Central memory CD4-positive, alpha-beta T cell (primary cell): ENCODE measurements at places on chromosomes 6 and 20.

- no peak for DNase-seq
Measured at GRCh38 chr6:40852779-40853373, 186.1 kb downstream of the UNC5CL start.

GRCh38 chr6:36662827-36663256 is 15.7 kb upstream of the CDKN1A start:
- DNase-seq = no peak

GRCh38 chr6:29678114-29678513 is 2.8 kb downstream of the ZFP57 start:
- no peak for DNase-seq

- no peak for DNase-seq
Measured at GRCh38 chr6:21263531-21264287, 329.8 kb upstream of the SOX4 start.

DNA sequence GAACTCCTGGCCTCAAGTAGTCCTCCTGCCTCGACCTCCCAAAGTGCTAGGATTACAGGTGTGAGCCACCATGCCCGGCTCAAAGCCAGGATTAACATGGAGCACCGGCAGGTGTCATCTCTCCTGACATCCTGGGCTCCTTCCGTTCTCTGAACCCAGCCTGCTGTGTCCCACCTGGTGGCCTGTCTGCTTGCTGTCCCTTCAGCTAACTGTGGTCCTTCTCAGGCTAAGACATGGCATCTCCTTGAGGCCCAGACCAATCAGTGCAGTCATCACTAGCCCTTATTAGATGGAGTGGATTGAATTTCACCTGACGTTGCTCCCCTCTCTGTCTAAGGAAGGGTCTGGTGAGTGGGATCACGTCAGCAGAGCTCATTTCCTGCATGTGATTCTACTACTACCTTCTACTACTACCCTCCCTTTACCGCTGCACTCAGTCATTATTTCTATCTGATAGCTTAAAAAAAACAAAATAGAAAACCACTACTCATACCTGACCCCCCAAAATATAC is 28.0 kb upstream of the SYNJ2 start:
- no peak for DNase-seq

DNA sequence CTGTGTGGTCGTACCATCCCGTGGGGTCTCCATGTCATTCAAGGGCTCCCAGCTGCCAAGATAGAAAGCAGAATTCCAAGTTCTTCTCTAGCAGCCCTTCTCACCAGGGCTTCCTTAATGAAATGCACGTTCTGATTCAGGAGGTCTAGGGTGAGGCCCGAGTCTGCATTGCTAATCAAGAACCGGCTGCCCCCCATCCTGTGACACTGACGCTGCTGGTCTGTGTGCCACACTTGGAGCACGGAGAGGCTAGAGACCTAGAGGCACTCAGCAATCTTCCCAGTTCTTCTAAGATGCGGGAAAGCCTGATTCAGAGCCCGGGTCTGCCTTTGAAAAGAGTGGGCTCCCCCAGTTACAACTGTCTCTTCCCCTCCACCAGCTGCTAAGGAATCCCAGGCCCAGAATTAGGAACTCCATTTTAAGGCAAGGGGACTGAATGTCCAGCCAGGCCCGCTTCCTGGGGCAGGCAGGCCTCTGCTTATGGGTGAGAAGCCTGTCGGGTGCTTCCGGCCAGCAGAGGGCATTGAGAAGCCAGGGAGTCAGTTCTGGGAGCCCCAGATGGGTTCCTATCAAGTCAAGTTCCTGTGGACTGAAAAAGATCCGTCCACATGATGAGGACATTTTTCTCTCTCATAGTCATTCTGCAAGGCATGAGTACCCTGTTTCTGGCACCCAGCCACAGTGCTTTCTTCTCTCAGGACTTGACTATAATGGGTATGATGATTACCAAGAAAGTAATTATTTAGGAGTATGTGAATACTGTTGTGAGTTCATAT is 69.8 kb upstream of the RIN2 start:
- DNase-seq = no peak

- no peak for DNase-seq
Measured at GRCh38 chr20:5402903-5403531, 86.3 kb upstream of the PROKR2 start.

DNA sequence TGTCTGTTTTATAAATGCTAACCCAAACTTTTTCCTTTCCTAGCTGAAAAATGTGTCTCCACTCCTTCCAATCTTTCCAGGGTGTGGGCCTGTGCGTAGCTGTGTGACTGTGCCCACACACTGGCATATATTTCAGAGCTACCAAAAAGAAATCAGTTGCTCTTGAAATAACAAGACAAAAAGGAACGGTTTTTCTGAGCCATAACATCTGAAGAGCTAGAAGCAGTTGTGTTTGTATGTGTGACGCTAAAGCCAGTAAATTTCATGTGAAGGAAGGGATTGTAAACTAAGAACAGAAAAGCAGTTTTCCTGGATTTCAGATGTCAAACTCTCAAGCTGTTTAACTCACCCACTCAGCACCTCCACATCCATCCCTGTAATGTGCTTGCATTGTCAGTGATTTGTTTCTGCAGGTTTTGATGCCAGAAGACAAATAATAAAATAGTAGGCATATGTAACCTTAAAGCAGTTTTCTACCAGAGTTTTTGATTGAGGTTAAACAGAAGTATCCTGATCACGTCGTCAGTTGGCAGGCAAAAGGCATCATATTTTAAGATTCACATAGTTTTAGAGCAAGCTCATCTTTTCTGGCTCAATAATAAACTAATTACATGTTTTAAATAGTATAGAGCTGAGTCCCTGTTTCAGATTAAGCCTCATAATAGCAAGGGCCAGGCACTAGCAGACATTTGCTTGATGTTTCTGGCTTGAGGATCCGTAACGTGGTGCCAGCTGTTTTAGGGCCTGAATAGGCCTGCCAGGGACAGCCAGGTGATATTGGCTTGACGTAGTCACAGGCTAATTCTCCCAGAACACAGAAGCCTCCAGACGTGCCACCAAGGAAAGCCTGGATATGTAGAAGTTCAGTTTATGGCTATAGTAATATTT is 90.9 kb downstream of the FOXO3 start:
- no peak for DNase-seq

DNA sequence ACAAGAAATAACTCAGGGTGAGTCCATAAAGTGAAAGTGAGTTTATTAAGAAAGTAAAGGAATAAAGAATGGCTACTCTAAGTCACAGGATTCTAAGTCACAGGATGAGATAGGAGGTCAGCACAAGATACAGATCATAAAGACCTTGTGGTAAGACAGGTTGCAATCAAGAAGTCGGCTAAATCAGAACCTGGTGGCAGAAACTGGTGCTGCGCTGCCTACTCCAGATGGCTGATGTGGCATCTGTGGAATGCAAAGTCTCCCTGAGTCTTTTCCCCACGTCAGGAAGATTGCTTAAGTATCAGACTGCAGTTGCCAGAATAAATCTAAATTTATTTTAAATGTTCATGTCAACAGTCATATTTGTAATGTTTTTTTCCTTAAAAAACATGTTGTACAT is 10.7 kb upstream of the KCNK15 start:
- DNase-seq = no peak

DNA sequence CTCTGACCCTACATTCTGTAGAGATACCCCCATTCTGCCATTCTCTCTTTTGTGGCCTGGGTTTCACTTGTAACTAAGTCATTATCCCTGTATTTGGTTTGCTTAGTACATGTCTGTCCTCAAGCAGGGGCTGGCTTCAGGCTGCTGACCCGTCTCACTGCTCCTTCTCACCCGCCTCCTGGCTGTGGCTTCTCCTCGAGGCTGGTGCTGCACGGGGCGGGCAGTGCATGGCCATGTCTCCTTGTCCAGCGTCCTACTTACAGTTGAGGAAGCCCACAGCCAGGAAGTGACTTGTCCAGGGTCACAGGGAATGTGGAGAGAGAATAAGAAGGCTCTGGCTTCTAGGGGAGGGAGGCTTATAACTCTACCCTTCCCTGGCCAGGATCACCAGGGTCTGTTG is 11.3 kb downstream of the GTSF1L start:
- no peak for DNase-seq

DNA sequence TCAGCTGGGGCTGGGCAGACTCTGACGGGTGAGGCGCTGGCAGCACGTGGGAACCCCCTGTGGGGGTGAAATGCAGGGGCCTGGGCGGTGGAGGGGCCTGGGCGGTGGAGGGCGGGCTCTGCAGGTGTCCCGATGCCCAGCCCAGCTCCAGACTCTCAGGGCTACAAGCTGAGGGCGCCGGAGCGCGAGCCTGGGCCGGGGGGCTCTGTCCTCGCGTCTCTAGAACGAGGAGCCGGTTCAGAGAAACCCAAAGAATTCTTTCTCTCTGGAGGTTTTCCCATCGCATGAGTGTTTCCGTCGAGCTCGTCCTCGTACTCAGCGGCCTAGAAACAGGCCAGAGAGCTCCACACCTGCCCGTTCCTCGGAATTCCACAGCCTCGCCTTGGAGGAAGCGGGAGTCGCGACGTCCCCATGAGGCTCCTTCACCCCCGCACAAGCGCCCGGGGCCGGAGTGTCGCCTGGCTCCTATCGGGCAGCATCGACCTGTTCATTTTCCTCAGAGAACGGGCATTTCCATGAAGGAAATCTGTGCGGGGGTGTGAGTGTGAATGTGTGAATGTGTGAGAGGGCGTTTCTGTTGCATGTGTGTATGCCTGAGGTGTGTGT is 76.9 kb downstream of the SMOC2 start:
- no peak for DNase-seq

GRCh38 chr6:31272836-31273626 is 1.1 kb upstream of the HLA-C start:
- no peak for DNase-seq

DNA sequence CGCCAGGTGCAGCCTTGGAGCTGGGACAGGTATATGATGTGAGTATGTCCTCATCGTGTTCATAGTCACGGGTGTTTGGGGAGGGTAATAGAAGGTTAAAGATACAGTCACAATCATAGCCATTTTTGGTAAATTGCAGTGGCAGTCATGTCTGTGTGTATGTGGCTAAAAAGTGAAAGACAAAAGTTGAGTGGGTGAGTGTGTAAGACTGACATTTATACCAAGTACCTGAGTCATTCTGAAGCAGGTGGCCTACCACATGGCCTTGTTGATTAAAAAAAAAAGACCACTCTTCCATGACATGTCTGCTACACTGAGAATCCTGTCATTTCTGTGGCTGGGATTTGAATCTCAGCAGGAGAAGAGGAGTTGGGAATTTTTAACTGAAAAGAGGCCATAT is 181.9 kb downstream of the SCP2D1 start:
- DNase-seq = no peak

DNA sequence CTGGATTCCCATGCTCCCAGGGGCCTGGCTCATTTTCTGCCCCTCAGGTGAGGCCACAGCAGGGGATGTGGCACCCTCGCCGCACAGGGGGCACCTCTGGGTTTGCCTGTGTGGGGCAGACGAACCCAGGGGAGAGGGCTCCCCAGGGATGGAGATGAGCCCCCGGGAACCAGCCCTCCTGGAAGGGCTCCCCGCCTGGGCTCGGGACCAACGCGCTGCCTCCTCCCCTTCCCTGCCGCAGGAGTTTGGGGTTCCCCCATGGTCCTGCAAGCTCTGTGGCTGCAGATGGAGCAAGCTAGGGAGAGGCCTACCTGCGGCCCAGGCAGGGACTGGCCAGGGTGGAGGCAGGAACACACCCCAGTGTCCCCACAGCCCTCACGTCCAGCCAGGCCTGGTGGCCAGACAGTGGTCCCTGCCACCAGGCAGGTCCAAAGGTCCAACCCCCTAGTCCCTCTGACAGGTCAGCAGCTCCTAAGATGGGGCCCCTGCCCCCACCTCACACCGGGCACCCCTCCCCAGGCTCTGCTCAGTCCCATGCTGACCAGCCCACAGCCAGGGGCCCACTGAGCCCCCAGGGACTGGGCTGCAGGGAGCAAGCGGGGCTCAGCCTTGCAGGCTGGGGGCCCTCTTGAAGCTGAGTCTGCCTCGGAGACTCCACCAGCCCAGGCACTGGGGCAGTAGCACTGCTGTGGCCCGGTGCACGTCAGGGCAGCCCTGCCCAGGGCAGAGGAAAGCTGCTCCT is 13.7 kb downstream of the LAMA5 start:
- no peak for DNase-seq

GRCh38 chr6:85436411-85436810 is 13.5 kb upstream of the NT5E start:
- DNase-seq = no peak

- no peak for DNase-seq
Measured at GRCh38 chr20:12061466-12061865, 143.8 kb downstream of the BTBD3 start.

- no peak for DNase-seq
Measured at GRCh38 chr6:142763205-142763604, 181.8 kb downstream of the HIVEP2 start.

- no peak for DNase-seq
Measured at GRCh38 chr6:31187780-31188194, 17.3 kb upstream of the POU5F1 start.

DNA sequence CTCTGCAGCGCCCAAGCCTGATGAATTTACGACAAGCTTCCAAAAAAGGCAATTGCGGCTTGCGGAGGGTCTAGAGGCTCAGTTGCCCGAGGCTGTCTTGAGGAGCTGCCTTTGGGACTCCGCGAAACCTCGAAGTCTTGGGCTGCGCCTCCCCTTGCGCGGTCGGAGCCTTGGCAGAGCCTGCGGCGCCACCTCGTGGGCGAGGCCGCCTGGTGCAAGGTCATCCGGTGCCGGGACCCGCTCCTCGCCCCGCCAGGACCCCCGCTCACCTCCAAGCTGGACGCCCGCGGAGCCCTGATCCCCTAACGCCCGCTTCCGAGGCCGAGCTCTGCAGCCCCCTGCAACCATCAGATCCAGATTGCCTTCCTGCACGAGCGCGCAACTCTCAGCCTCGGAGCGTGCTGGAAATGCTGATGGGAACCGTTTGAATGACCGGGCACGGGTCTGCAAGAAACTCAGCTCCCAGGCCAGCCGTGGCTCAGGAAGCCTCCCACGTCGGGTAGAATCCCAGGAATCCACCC is 14.9 kb upstream of the FAM210B start:
- no peak for DNase-seq

DNA sequence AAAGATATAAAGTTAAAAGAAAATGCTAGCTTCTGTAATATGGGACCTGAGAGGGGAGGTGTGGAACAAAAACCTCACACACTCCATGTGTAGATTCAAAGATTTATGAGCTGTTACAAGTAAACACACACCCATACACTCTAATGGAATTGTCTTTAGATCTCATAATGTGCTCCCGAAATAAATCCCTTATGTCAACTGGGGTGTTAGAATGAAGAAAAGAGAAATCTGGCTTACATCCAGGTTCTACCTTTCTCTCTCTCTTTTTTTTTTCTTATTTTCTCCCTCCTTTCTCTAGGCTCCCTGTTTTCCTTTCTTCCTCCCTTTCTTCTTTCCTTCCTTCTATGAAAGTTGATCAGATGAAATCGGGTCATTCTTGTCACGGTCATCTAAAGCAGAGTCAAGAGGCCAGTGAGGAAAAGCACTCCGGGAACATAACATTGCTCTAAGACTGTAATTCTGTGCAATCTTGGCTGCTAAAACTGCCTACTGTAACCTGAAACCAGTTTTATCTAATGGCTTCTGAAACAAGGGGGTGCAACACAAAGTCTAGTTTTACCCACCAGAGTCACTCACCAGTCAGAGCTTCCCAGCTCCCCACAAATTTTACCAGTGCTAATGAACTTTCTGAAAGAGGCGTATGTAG is 68.3 kb upstream of the BTBD3 start:
- no peak for DNase-seq

- no peak for DNase-seq
Measured at GRCh38 chr20:64025826-64026412, 10.1 kb upstream of the C20orf204 start.
